Liver (tissue), 10 donors: ENCODE measurements at places on chromosomes 16 and 17. TPM values are rescaled to one million over a fixed set of nuclear protein-coding genes. Genes with fewer than 3 reads are reported as not detected.

Gene CRHR1
- total RNA-seq = not detected

Gene CDRT15L2
- not detected for total RNA-seq

DNA sequence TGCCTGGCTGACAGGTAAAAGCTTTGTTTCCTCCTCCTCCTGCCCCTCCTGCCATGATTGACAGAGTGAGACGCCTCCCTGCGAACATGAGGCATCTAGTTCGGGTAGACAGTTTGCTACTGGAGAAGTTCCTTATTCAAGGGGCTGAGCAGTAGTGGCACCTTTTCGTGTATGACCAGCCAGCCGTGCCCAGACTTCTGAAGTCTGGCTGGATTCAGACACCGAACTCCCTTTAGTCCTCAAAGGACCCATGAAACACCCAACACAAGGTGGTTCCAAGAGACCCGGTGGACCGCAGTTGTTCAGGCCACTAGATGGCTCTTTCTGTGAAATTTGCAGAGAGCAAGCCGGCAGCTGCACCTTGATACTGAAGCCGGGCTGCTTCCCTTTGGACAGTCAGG is 192.8 kb downstream of the XYLT1 start:
- no peak overlapping the region for H3K27ac ChIP-seq
- H3K36me3 ChIP-seq = no peaks in the 10 kb centered on the region
- no peaks in the 10 kb centered on the region for H3K4me1 ChIP-seq
- H3K27me3 ChIP-seq = no peaks in the 10 kb centered on the region
- no peak for DNase-seq

Gene RND2
- 1.9 TPM for total RNA-seq

- no peak for DNase-seq
- H3K27me3 ChIP-seq = no peaks in the 10 kb centered on the region
- H3K4me3 ChIP-seq = no peak overlapping the region
- H3K27ac ChIP-seq = no peak overlapping the region
Observed at GRCh38 chr17:69069226-69069750, 8.6 kb upstream of the ABCA9 start.

DNA sequence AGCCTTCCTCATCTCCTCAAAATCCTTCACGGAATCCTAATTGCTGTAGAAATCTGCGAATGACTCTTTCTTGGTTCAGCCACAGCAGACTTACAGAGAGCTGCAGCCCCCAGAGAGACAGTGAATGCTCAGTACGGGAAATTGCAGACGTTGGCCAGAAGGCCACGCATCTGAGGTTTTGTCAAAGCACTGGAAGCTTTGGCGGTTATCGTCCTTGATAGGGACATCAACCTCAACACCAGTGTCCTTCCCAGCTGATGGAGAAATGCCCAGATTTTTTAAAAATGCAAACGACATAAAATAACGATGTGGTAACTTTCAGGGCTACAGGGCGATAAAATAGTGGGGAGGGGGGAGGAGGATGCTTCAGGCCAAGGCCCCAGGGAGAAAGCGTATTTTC is 166.6 kb upstream of the CIBAR2 start:
- H3K4me3 ChIP-seq = no peak overlapping the region
- H3K27ac ChIP-seq = peak overlapping the region; percentile 43
- H3K36me3 ChIP-seq = no peaks in the 10 kb centered on the region

DNA sequence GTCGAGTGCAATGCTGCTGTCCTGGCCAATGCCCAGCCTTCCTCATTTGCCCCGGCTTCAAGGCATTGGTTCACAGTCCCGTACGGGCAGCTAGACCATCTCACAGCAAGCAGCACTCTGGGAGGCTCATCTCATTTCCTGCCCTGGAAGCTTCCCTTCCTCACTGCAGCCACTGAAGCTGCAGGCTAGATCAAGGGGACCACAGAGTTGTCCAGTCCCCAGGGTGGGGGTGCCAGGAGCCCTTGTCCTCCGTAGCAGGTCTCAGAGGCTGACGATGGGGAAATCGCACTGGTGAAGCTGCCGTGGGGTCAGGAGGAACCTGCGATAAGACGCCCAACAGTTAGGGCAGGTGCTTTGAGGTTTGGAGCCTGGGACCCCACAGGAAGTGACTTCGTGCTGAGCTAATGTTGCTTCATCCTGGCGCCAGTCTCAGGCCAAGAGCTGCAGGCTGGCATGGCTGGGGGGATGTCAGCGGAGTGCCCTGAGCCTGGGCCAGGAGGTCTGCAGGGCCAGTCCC is at the start of gene SPNS3:
SPNS3 (plus strand) TSS at position 426 of the 517 bp plus-strand sequence; CDS start at position 454, 28 bp downstream.
- H3K27ac ChIP-seq = no peak within 1 kb of the TSS
- H3K27me3 ChIP-seq = no peaks in the 10 kb centered on the region
- DNase-seq = no peak
- H3K4me3 ChIP-seq = no peak within 1 kb of the TSS
- H3K36me3 ChIP-seq = no peaks in the 10 kb centered on the region
- H3K4me1 ChIP-seq = no peaks in the 10 kb centered on the region

- peaks cover 26% of the 10 kb centered on the region for H3K4me1 ChIP-seq
- H3K36me3 ChIP-seq = no peaks in the 10 kb centered on the region
- DNase-seq = no peak
Observed at GRCh38 chr16:46976550-46976949, 3.1 kb upstream of the DNAJA2 start.

GRCh38 chr17:49589577-49589927 is 13.9 kb downstream of the NXPH3 start:
- no peak for DNase-seq
- H3K27me3 ChIP-seq = no peaks in the 10 kb centered on the region
- no peak overlapping the region for H3K27ac ChIP-seq
- H3K4me3 ChIP-seq = no peak overlapping the region
